ENCODE measurements at places on chromosomes 7 and 10.

GRCh38 chr10:65555192-65555591 is 1370.6 kb upstream of the LRRTM3 start:
- DNase-seq, result no peak

DNA sequence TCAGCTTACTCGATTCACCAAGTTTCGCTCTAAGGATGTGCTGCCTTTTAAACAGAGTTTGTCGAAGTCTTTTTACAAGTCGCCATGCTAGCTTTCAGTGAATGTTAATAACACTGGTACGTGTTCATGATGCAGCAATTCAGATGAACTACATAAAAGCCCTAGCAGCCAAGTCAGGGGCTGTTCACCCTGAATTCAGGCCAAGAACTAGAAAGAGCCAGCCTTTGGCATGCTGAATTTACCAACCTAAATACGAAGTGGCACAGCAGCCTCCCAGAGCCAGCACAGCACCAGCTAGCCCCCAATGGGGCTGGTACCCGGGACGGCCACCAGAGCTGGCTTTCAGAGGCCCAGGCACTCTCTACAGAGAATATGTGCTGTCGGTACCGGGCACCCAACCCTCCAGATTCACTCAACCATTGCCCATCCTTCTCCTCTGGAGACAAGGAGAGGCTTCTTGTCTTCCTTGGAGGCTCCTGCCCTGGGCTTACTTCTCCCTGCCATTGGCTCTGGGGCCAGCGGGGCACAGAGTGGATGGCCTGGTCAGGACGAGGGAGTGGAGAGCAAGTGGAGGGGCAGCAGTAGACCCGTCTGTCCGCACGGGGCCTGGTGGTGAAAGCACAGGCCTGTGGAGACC is 64.2 kb downstream of the HIPK2 start:
- no peak for DNase-seq

GRCh38 chr7:95772298-95772770 is at the start of gene DYNC1I1:
Gene DYNC1I1, plus strand, starts transcription at chr7:95772554. Its CDS starts 32,176 bp downstream, at chr7:95804730.
- DNase-seq, result peak; percentile 31

DNA sequence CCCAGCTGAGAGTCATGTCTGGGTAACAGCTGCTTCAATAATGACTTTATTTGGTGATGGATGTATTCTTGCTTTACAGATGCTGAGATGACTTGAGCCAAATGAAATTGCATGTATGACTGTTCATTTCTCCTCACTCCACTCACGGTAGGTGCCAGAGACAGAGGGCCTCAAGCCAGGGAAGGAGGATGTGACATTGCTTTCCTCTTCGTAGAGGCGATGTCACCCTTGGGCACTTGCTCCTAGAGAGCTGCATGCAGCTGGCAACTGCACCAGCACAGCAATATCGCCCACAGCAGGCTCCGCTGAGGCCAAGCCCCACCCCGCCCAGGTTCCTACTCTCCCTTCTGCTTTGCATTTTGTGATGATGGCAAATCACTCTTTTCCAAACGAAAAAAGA is 116.6 kb upstream of the AOAH start:
- DNase-seq, result no peak

GRCh38 chr10:100194711-100195110 is 8.9 kb upstream of the ERLIN1 start:
- DNase-seq, result no peak

DNA sequence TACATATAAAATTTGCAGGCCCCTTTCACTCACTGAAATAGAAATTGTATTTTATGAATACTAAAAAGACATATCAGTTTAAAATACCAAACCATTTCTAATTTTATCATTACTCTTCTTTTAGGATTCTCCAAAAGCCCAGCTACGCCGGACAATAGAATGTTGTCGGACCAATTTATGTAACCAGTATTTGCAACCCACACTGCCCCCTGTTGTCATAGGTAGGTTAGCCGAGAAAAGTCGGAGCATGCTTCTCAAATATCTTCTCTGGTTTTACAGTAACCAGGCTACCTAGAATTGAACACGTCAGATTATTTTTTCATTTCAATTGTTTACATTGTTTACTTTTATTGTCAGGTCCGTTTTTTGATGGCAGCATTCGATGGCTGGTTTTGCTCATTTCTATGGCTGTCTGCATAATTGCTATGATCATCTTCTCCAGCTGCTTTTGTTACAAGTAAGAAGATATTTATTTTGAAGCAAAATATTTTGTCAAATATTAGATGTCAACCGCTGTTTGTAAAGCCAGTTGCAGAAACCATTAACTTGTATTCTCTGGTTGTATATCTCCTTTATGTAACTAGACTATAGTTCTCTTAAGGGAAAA is 57.6 kb downstream of the MMRN2 start:
- no peak for DNase-seq

DNA sequence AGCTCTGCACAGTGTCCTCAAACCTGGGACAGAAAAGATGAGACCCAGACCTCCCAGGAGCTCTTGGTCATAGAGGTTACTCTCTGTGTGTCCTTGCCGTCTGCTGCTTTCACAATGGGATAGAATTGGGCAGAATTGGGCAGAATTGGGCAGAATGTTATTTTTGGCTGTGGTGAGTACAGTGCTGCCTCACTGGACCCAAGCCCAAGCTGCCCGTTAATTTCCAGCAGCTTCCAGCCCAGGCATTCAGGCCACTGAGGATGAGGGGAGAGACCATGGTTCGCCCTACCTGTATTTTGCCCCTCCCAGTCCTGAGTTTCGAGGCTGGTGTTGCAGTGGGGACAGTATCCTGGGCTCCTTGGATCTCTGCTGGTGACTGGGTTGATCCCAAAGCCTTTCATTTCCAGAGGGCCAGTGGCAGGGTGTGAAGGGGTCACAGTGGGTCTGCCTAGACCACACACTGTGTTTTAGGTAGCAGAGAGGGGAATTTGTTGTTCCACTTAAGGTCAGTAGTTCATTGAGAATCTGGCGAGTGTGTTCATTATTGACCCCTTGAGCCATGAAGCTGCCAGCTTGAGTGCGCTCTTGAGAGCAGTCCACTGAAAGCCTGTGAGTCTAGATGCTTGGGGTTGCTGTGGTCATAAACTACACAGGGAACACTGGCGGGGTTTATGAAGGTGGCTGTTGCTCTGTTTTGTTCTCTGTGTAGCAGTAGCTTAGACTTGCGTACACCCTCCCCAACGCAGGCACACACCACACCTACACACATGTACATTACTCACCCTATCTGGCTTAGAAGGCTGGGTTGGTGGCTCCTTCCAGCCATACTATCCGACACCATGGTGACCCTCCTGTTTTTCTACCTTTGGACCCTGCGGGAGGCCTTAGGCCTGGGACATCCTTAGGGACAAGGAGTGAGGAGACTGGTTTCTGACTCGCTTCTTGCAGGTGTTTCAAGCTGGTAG is 23.5 kb downstream of the NACAD start:
- no peak for DNase-seq

DNA sequence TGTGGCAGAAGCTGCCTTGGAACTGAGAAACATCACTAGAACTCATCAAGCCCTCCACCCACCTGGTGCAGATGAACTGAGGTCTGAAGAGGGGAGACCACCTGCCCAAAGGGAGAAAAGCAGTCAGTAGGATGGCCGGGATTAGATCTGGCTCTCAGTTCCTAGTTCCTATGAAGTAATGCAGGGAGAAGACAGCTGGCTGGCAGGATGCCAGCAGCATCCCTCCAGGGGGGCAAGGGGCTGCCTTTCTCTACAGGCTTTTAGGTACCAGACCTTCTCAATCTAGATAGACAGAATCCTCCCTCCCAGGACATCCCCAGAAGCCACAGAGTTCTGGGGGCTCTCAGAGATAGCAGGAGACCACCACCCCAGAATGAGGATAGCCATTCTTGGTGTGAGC is 7.8 kb downstream of the CRHR2 start:
- DNase-seq, result no peak

DNA sequence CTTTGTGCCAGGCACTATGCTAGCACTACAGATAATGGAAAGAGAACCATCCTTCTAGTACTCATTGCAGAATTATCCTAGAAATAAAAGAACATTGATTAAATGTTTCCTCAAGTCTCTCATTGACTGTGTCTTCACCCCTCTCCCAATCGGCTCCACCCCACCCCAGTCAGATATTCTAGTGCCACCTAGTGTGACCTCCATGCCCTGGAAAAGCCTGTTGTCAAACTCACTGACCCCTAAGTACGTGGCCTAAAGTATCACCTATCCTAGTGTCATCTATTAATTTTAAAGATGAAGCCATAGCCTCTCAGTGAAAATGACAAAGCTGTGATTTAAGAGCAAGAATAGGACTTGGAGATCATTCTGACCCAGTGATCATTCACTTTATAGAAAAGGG is 26.3 kb downstream of the LGI1 start:
- DNase-seq, result no peak

GRCh38 chr10:24168258-24169170 is 40.4 kb upstream of the KIAA1217 start:
- DNase-seq, result peak; percentile 7

- DNase-seq, result no peak
These were observed 1.5 kb upstream of the MKX start for GRCh38 chr10:27747096-27747451.

DNA sequence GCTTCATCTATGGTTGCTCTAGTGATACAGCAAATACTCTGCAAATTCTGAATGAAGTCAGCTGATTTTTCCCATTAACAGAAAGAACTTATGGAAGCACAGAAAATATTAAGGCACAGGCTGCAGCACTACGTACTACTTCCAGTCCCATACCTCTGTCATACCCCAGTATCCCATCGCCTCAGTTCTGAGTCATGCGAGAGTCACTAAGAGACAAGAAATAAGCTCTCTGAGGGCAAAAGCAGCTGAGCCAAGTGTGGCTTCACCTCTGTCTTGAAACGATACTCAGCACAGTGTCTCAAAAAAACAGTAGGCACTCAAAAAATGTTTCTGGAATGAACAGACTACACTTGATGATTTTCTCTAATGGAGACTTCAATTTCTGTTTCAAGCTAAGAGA is 48.2 kb downstream of the EZH2 start:
- no peak for DNase-seq

DNA sequence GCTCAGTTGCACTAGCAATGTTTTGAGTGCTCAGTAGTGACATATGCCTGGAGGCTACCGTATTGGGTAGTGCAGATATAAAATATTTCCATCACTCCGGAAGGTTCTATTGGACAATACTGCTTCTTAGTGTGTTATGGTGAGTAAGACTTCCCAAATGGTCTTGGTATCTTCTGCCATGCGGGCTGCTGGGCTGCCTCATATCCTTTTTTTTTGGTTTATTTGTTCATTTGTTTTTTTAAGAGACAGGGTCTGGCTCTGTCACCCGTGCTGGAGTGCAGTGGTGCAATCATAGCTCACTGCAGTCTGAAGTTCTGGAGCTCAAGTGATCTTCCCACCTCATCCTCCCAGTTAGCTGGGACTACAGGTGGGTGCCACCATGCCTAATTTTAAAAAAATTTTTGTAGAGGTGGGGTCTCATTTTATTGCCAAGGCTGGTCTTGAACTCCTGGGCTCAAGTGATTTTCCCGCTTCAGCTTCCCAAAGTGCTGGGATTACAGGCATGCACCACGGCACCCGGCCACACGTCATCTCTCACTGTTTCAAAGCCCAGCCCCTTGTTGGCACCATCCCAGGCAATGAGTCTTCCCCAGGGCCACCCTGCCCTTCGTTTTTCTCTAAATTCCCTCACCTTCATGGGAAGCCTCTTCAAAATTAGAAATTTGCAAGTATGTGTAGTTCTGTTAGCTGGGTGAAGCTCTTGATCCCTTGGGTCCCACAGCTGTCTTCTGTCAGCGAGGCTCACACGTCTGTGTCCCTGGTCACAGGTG is 111.0 kb upstream of the KLF14 start:
- no peak for DNase-seq

- DNase-seq, result no peak
These were observed 73.9 kb downstream of the C10orf90 start for GRCh38 chr10:126596472-126597016.

Data from DMS79 treated with DMSO at 0.1 percent for 48 hours (cell line).